Fibroblast of mammary gland (primary cell): ENCODE measurements at places on chromosomes 1 and 21.
A peak's percentile ranks its signal among the peaks of the same experiment; 100 is the strongest.

GRCh38 chr1:183279835-183280234 lies 93.8 kb downstream of the LAMC2 start:
- peak; percentile 97 for DNase-seq

GRCh38 chr1:29322861-29323585 lies 86.7 kb downstream of the PTPRU start:
- DNase-seq, result no peak

- no peak for DNase-seq
Measured at GRCh38 chr1:80891871-80892270, 908.9 kb upstream of the ADGRL2 start.

GRCh38 chr1:57789936-57790335 lies 366.1 kb upstream of the DAB1 start:
- DNase-seq, result no peak

DNA sequence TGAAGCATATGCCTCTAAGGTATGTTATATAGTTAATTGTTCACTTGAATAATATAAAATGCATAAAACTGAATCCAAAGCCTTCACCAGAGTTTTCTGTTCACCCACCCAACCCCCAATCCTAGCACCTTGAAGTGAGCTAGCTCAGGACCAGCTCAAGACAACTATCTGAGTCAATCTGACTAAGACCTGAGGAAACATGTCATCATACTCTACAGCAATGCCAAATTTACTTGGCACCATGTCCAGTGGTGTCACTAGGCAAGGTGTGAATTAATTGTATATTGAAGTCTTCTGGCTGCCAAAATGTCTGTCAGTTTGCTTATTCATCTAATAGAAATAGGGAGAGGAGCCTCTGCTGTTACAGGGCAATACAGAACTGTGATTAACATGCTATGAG lies 3.8 kb downstream of the DNASE2B start:
- DNase-seq, result peak; percentile 80

DNA sequence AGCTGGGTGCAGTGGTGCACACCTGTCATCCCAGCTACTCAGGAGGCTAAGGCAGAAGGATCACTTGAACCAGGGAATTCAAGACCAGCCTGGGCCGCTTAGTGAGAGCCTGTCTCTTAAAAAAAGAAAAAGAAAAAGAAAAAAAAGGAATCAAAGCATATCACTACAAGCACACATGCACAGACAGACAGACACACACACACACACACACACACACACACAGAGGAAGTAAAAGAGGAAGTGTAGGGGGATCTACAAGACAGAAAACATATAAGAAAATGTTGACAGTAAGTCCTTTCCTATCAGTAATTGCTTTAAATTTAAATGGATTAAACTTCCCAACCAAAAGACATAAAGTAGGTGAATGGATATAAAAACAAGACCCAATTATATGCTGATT lies 180.3 kb downstream of the FAF1 start:
- no peak for DNase-seq

GRCh38 chr1:199463521-199464127 lies 563.9 kb upstream of the NR5A2 start:
- DNase-seq, result peak; percentile 71

DNA sequence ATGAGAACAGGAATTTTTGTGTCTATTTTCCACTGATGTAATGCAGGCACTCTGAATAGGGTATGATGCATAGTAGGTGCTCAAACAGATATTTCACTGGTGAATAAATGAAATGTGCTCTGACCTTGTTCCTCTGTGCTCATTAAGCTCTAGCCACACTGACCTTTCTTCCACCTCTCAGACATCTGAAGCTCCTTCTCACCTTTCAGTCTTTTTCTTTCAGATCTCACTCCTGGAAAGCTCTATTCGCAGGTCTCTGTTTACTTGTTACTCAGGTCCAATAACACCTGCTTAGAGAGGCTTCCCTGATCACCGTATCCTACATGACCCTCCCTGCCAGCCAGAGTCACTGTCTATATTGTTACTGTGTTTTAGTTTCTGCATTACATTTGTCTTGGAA lies 59.2 kb upstream of the IVNS1ABP start:
- no peak for DNase-seq

DNA sequence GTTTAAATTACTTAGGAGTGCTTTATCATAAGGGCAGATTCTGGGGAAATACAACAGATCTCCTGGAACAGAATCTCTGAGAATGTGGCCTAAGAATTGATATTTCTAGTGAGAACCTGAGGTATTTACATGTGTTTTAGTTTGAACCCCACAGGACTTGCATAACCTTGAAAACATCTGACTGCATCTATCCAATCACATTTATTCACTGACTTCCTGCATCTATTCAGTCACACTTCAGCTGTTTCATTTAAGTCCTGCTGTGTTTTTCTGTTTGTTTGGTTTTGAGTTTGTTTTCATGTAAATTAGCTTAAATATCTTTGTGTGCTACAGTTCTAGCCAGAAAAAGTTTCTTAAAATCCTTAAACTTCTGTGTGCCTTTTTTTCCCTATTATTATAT lies 1260.7 kb downstream of the PLA2G4A start:
- DNase-seq, result peak; percentile 5

GRCh38 chr1:114485286-114485685 lies 25.7 kb downstream of the TRIM33 start:
- DNase-seq, result peak; percentile 28

- DNase-seq, result no peak
Measured at GRCh38 chr1:245317217-245317616, 162.4 kb downstream of the KIF26B start.

DNA sequence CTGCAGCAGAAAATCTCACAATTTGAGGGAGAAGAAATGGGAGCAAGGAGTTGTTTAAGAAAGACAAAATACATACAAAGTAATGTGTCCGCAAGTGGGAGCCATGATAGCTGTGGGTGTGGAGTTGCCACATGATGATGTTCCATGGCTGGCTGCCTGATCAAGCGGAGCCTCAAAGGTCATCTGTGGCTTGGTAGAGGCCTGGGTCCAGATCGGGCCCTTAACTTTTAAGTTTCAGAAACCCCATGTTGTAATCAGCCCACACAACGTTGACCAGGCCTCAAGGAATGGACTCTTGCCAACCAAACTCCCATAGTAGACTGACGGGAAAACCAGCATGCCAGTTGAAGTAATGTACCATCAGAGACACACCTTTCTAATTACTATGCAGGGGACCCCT lies 64.7 kb upstream of the ANGPTL1 start:
- DNase-seq, result peak; percentile 16

- no peak for DNase-seq
Measured at GRCh38 chr1:10338611-10339010, 60.3 kb upstream of the PGD start.
